Lung (tissue), 17 donors: ENCODE measurements at places on chromosomes 5 and 9. TPM values are rescaled to one million over a fixed set of nuclear protein-coding genes. Genes with fewer than 3 reads are reported as not detected.

DNA sequence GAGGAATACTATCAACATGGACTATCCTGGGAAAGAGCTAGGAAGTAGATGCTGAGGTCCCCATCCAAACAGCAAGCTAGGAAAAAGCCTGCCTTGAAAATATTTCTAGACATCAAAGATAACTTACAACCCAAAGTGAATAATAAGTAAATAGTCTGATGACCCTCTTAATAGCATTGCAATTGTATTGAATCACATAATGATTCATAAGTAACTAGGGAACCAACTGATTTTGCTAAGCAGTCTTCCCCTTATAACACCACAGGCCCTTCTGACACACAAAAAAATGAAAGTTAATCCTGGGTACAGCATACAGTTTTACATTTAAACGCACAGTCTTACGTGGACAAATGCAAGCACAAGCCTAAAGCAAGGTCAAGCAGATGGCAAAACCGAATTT is 199.3 kb downstream of the RFK start:
- H3K4me3 ChIP-seq = no peak overlapping the region
- H3K36me3 ChIP-seq = peaks cover 4% of the 10 kb centered on the region
- no peak for DNase-seq
- H3K27ac ChIP-seq = no peak overlapping the region

Gene PCDHB10
- 6.3 TPM for total RNA-seq

DNA sequence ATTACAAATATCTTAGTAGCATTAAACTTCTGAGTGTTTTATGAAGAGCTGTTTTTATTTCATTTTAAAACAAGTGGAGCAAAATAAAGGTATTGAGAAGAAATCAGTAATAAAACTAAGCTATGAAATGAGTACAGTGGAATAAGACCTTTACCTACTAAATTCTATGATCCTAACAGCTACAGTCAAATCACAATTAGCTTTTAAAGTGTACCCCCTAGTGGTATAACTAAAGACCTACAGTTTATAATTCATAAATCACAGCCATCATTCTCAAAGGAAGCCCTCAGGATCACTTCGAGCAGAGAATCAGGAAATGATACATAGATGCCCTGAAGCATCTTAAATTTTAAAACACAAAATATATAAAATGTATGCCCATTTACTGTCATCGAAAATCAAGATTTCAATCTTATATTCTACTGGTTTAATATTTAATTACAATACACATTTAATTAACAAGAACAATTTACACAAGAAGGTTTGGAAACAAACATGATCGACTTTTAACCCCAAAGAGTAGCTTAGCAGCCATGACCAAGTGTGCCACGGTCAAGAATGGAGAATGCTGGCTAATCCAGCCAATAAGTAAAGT is 12.3 kb downstream of the CCNH start:
- H3K36me3 ChIP-seq = peaks cover 48% of the 10 kb centered on the region
- H3K4me1 ChIP-seq = no peaks in the 10 kb centered on the region
- no peak overlapping the region for H3K4me3 ChIP-seq
- H3K27ac ChIP-seq = no peak overlapping the region
- no peaks in the 10 kb centered on the region for H3K27me3 ChIP-seq

DNA sequence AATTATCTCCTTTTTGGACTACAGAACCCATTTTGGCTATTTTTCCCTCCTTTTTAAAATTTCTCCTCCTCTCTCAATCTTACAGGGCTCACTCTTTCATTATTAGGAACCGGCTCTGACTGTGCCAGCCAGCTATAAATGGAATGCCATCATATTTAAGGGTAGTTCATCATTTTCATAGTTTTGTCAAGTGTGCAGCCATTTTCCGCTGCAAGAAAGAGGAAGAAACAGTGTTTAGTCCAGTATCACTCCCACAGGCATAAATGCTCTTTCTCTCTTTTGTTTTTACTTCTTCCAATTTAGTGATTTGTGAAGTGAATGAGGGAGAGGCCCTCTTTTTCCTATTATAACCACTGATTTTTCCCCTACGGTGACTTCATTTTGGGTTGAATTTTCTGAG is 290.0 kb downstream of the NR3C1 start:
- H3K27me3 ChIP-seq = no peaks in the 10 kb centered on the region
- no peaks in the 10 kb centered on the region for H3K36me3 ChIP-seq
- H3K27ac ChIP-seq = no peak overlapping the region
- H3K4me3 ChIP-seq = no peak overlapping the region

GRCh38 chr9:136850866-136851775 is 1.0 kb upstream of the MAMDC4 start:
- H3K36me3 ChIP-seq = peaks cover 4% of the 10 kb centered on the region
- no peak overlapping the region for H3K27ac ChIP-seq
- no peak overlapping the region for H3K4me3 ChIP-seq
- H3K4me1 ChIP-seq = peaks cover 16% of the 10 kb centered on the region
- DNase-seq = no peak

DNA sequence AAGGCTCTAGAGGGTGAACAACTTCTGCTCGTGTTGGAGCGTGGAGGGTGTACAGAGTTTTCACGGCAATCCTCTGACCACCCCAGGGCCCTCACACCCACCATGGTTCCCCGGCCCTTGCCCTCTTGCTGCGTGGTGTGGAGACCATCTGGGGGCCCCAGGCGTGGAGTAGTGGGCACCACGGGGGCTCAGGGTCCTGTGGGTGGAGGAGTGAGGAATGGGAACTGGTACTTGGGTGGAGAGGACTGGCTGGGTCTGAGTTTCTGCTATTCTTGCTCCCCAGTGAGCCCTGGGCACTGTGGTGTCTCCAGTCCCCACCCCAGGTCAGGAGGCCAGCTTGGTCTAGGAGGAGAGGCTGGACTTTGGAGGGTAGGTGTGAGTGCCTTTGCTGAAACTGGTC is 21.9 kb upstream of the TRIM52 start:
- no peaks in the 10 kb centered on the region for H3K36me3 ChIP-seq
- DNase-seq = no peak
- H3K4me3 ChIP-seq = no peak overlapping the region
- H3K27ac ChIP-seq = no peak overlapping the region
- no peaks in the 10 kb centered on the region for H3K27me3 ChIP-seq

- H3K4me1 ChIP-seq = peaks cover 31% of the 10 kb centered on the region
- peak; percentile 73 for DNase-seq
- H3K27ac ChIP-seq = peak overlapping the region; percentile 77
- H3K4me3 ChIP-seq = no peak overlapping the region
- no peaks in the 10 kb centered on the region for H3K27me3 ChIP-seq
- no peaks in the 10 kb centered on the region for H3K36me3 ChIP-seq
Observed at GRCh38 chr9:94865582-94866452, 139.3 kb downstream of the AOPEP start.

- peak; percentile 72 for DNase-seq
- H3K36me3 ChIP-seq = no peaks in the 10 kb centered on the region
- no peaks in the 10 kb centered on the region for H3K4me1 ChIP-seq
- H3K27me3 ChIP-seq = no peaks in the 10 kb centered on the region
Observed at GRCh38 chr9:36136272-36136893, at the start of gene GLIPR2. GLIPR2 (plus strand) TSS chr9:36136733; CDS start chr9:36136779, 46 bp downstream.

DNA sequence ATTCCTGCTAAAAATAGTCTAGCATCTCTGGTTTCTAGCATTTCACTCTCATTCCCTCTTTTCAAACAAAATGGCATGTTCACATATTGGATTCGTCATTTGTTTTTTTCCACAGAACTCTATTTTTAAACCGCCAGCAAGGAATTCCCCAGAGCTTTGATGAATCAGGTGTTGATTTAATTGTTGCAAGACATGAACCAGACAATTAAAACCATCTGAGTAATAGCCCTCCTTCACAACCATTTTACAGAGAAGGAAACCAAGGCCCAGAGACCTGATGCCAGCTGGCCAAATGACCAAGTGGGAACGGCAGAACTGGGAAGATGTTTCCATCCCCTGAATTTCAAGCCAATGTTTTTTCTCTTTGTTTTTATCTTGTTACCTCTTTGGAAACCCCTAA is 167.0 kb downstream of the CAAP1 start:
- no peak for DNase-seq
- no peak overlapping the region for H3K27ac ChIP-seq
- H3K4me3 ChIP-seq = no peak overlapping the region
- H3K36me3 ChIP-seq = no peaks in the 10 kb centered on the region
- H3K27me3 ChIP-seq = no peaks in the 10 kb centered on the region
- H3K4me1 ChIP-seq = no peaks in the 10 kb centered on the region

Gene AK8
- 10.6 TPM for total RNA-seq

Gene VCP
- total RNA-seq = 164 TPM
